ENCODE measurements at places on chromosomes 13 and 19. TPM values are rescaled to one million over a fixed set of nuclear protein-coding genes. Genes with fewer than 3 reads are reported as not detected.
A peak's percentile ranks its signal among the peaks of the same experiment; 100 is the strongest.

DNA sequence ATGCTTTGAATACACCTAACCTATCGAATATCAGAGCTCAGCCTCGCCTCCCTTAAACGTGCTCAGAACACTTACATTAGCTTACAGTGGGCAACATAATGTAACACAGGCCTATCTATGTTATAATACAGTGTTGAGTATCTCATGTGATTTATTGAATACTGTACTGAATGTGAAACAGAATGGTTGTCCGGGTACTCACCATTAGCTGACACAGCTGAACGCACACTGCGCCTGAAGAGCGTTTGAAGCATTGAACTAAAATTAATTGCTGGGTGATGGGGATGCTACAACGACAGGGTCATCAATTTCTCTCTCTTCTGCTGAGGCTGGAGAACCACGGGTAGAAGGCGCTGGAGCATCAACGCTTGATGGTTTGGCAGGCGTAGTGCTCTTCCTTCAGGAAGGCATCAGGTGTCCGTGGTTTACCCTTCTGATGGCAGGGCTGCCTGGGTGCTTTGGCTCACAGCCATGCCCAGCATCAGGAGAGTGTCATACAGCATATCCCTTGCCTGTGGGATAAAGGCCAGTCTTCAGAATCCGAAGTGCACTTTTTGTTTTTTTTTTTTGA is 46.9 kb upstream of the UBE2L5 start:
- DNase-seq, result peak; percentile 7

- no peak for DNase-seq
These were observed 31.0 kb downstream of the LYL1 start for GRCh38 chr19:13071444-13072187.

DNA sequence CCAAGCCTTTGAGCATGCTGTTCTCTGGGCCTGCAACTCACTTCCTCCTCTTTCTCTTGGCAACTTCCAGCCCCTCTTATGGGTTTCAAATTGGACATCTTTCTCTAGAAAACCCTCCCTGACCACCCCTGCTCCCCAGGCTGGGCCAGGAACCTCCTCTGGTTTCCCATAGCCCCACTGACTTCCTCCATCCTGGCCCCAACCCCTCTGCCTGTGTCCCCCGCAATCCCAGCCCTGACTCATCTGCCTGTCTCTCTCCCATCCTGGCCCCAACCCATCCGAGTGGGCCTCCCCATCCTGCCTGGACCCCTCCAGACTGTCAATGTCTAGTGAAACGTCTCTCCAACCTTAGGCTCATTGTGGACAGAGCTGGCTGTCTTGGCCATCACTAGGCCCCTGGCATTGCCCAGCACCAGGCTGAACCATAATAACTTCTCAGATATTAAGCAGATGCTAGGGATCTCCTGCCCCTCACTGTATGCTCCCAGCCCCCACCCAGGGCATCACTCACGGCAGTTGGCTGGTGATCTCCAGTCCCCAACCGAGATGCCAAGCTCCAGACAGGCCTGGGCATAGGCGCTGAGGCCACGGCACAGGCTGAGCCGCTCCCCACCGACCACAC is 16.8 kb downstream of the FCGBP start:
- DNase-seq, result no peak

- no peak for DNase-seq
These were observed 128.9 kb downstream of the COG6 start for GRCh38 chr13:39784347-39784746.

Gene MYADM
- total RNA-seq, result 17.3 TPM

GRCh38 chr13:45628094-45628493 is 12.6 kb upstream of the ERICH6B start:
- no peak for DNase-seq

DNA sequence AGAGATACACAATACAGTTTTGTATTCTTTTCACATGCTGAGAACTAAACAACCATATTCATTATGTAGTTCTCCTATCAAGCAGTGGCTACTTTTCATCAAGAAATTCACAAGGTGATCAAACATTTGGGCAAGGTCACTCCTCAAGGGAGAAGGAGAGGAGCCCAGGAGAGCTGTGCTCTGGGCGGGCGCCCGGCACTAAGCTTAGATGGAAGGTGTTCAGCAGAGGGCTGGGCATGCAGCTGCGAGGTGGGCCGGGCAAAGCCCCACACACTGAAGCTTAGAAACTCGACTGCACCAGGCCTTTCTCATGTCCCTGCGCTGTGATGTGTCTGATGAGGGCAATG is 30.4 kb upstream of the SPACA7 start:
- no peak for DNase-seq

DNA sequence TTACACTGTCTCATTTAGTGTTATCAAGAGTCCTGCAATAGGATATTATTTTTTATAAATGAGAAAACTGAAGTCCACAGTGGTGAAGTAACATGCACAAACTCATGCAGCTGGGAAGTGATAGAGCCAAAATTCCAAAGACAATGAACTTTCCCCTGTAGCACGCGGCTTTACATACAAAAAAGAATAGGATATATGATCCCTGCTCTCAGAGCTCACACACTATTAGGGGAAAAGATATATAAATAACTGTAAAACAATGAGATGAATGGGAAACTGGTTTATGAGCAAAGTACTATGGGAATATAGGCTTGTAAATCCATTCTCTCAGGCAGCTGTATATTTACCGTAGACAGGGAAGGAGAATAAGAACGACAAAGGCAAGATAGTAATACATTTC is 39.7 kb downstream of the THSD1 start:
- no peak for DNase-seq

Gene IFNL1
- total RNA-seq, result not detected

DNA sequence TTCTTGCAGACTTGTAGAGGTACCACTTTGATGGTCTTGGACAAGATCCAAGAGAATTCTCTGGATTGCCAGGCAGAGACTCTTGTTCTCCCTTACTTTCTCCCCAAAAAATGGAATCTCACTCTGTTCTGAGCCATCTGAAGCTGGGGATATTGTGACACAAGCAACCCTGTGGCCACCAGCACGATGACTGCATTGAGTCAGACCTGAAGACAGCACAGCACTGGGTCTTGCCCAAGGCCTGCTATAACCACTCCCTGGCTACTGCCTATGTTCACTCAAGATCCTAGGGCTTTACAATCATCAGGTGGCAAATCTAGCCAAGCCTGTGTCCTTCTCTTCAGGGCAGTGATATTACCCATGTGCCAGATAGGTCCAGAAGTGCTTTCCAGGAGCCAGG is 202.5 kb upstream of the SERP2 start:
- DNase-seq, result no peak

Gene SKA3
- 11.5 TPM for total RNA-seq

GRCh38 chr19:41919948-41920712 is 8.1 kb downstream of the ERFL start:
- DNase-seq, result no peak

- DNase-seq, result no peak
These were observed 55.0 kb upstream of the ADGRE1 start for GRCh38 chr19:6832412-6832811.

Gene DZIP1
- 13.0 TPM for total RNA-seq

- DNase-seq, result no peak
These were observed 25.4 kb downstream of the PCDH9 start for GRCh38 chr13:67204764-67205163.

Gene VSTM2B
- not detected for total RNA-seq

DNA sequence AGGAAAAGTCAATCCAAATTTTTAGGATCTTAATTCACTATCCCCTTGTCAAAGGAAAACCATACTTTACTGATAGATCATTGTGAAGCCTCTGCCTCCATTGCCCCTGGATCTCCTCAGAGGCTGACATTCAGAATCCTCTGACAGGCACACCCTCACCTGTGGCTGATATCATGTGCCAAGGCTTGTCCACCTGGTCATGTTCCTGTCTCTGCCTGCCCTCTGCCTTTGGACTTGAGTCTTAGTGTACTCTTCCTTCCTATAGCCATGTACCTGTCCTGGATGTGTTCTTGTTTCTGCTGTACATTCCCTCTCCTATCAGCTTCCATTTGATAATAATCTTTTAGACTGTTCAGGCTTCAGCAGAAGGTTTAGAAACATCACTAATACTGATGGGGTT is 179.4 kb downstream of the TNFSF13B start:
- no peak for DNase-seq

DNA sequence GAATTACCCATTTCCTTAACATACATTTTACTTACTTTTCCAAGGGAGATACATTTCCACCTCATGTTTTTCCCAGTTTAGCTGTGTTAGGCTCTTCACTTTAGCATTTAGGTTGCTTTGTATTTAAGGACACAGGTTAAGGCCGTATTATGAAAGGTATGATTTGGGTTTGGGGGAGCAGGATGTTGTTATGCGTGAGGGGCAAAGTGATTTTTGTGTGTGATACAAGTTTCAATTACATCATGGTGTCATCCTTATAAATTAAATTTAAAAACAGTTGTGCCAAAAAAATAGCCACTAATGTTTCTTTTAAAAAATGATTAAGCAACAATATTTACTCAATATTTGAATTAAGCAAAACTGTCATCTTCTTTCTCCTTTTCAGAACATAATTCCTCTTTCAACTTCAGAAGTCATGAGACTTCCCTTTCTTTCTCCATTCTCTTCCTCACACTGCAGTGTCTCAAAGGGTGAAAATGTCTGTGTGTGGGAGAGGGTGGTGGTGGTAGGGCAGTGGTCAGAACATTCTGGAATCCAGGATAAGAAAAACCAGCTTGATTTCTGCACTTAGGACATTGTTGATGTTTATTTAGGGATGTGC is 126.2 kb downstream of the KCNRG start:
- no peak for DNase-seq

DNA sequence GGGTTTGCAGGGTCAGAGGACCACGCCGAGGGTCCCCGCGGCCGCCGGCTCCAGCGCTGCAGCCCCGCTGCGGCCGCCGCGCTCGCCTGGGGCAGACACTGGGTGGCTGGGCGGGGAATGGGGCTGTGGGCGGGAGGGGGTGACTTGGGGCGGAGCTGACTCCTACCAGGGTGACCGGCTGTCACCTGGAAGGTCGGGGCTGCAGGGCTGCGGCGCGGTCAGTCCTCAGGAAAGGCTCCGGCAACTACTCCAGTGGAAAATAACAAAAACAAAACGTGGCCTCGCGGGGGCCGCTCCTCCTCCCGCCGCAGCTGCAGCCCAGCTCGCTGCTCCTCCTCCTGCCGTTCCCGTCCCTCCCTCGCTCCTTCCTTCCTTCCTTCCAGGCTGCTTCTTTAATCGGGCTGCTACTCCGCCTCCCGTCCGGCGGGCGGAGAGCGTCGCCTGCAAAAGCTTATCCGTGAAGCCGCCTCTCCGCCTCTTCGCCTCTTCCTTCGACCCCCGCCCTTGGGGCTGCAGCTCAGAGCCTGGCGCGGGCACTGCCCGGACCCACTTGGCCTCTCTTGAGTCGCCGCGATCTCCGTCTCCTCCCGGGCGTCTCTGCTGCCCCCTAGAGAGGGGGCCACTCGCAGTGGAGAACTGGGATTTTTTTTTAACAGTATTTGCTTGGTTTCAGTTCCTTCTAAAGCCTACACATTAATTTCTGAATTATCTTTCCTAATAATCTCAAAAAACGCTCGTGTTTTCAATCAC is at the start of gene TBC1D4:
Gene TBC1D4, minus strand, starts transcription at position 100 of the 750 bp plus-strand sequence. CDS start 402 bp downstream, outside the sequence.
- DNase-seq, result peak; percentile 98

DNA sequence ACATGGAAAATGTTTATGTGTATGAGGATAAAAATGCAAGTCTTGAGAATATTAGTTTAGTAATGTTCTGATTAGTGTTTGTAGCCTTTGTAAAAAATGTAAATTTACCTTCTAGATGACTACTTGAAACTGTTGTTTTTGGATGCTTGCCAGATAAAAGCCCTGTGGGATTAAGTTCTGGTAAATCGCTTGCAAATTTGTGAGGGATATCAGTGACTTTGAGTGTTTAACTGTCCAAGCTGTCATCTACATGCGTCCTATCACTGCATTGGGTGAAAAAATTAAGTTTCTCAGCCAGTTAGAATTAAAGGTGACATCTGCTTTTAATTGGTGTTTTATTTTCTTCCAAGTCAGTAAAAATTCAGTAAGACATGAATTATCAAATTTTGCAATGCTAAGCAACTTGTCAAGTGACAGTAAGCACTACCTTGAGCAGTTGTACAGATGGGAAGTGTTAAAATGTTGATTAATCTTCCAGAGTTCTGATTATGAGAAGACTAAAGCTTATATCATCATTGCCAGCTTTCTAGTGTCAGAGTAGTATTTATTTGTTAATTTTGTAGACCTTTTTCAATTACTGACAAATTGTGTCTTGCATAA is 88.0 kb downstream of the PCCA start:
- DNase-seq, result no peak

Gene PLIN5
- not detected for total RNA-seq

Gene ZFP14
- 4.1 TPM for total RNA-seq

- DNase-seq, result peak; percentile 59
These were observed 215.4 kb upstream of the IRS2 start for GRCh38 chr13:110001670-110002275.

Gene TMEM238
- 6.7 TPM for total RNA-seq

GRCh38 chr13:73462241-73462640 is 403.4 kb downstream of the KLF5 start:
- DNase-seq, result no peak

Gene SERP2
- total RNA-seq, result not detected

Gene TTC9B
- total RNA-seq, result not detected

- no peak for DNase-seq
These were observed 24.0 kb upstream of the EIF3G start for GRCh38 chr19:10143681-10144080.

DNA sequence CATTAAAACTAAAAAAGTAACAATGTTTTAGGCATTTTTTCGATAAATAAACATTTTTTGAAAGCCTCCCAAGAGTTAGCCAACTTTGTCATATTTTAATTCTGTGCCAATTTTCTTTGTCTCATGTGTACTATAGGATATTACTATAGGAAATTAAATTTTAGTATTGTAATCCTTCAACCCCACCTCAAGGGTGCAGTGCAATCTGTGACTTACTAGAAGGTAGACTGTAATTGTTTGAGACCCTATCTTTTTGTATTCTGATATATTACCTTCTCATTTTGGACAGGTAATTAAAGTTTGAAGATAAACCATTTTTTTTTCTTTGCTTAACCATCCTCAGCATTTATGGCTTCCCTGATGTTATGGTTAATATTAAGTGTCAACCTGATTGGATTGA is 457.8 kb downstream of the PCDH20 start:
- DNase-seq, result no peak

GRCh38 chr19:10173527-10173926 is 21.2 kb downstream of the DNMT1 start:
- no peak for DNase-seq

Measured in Caki2 (cell line).